ENCODE measurements at places on chromosomes 5 and 9.

GRCh38 chr9:4207881-4208615 lies 91.8 kb downstream of the GLIS3 start:
- no peak for DNase-seq

- no peak for DNase-seq
These were observed 53.8 kb upstream of the ARAP3 start for GRCh38 chr5:141735823-141736222.

DNA sequence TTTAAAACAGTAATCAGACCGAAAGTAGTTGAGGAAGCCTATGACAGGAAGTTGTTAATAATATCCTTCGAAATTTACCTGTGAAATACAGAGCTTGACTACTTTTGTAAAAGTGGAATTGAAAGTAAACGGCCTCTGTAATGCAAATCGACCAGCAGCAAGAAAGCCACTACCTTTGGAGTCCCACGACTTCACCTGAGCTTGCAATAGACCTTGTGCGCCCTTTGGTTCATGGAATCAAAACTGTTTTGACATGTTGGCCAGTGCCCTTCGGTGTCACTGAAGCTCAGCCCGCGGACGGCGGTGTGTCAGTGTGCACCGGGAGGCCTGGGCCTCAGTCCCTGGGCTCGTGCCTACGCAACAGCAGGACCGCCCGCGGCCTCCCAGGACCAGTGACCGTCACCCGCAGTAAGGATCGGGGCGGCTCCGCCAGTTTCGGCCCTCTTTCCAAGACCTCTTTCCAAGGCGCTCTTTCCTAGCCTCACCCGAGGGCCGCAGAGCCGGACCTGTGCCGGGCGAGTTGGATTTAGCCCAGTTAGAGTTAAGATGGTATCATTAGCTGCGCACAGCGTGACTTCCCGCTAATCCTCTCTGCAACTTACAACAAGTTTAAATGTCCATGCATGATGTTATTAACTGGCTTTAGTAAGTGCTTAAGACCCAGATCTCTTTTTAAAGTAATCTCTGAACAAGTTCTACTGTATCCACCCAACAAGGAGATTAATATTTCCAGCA lies 223.3 kb downstream of the MEF2C start:
- no peak for DNase-seq

- no peak for DNase-seq
These were observed 30.4 kb downstream of the ELP1 start for GRCh38 chr9:108903420-108904103.

DNA sequence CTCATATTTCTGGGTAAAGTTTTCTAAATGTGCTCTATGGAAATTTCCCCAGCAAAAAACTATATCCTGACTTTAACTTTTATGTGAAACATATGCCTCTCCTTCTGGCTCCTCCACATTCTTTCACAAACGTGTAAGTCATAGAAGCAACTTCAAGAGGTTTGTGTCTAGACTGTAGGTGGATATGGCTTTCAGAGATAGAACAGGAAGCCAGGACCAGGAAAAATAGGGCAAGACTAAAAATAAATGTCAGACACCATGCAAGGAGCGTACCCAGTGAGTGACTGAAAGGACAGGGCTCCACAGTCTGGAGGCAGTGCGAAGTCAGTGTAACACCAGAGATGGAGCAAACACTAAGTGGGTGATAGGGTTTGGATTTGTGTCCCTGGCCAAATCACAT lies 240.7 kb downstream of the COX7C start:
- DNase-seq, result no peak

- no peak for DNase-seq
These were observed 532.0 kb upstream of the GRAMD2B start for GRCh38 chr5:125891061-125891725.

- peak; percentile 32 for DNase-seq
These were observed 40.3 kb downstream of the HEXB start for GRCh38 chr5:74725331-74725730.

- no peak for DNase-seq
These were observed 84.2 kb upstream of the PCSK1 start for GRCh38 chr5:96517295-96517694.

DNA sequence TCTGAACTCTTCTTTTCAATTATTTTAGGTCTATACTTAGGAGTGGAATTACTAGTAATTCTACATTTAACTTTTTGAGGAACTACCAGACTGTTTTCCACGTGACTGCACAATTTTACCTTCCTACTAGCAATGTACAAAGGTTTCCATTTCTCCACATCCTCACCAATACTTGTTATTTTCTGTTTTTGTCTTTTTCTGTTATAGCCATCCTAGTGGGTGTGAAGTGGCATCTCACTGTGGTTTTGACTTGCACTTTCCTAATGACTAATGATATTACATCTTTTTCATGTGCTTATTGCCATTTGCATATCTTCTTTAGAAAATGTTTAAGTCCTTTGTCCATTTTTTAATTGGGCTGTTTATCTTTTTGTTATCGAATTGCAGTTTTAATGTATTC lies 136.9 kb upstream of the EGFLAM start:
- no peak for DNase-seq

- no peak for DNase-seq
These were observed 7.8 kb upstream of the MYOZ3 start for GRCh38 chr5:150653145-150653761.

- DNase-seq, result no peak
These were observed 35.1 kb downstream of the DMXL1 start for GRCh38 chr5:119105971-119106370.

DNA sequence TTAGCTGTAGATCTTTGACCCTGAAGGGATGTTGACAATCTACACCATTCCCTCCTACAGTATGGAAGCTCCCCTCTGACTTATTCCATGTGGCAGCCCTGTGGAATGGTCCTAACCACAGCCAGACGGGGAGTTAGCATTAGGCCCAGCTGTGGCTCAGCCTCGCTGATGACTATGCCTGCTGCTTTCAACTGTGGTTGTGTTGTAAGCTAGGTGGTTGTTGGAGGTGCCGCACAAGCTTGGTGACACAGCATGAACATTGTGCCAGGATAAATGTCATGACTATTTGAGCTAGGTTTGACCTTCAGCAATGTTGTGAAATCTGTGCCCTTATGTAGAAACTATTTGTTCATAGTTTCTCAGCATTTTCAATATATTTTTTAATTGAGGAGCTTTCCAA lies 40.6 kb downstream of the SGCD start:
- DNase-seq, result no peak

DNA sequence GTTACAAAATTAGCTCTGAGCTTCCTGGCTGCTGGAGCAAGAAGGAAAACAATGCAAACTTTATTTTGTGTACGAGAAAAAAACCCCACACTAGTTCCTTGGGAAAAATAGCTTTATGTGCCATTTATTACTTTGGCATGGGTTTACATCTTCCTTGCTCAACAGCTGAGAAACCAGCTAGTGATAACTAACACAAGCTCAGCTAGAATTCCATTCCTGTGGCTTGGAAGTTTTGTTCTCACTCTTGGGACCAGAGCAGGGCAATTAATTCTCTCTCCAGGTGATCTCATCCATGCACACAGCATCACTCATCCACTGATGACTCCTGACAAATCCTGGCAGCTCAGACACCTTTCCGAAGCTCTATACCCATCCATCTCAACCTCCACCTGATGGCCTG lies 104.1 kb downstream of the CRB2 start:
- DNase-seq, result no peak

GRCh38 chr5:61735531-61735930 lies 403.5 kb downstream of the ZSWIM6 start:
- DNase-seq, result no peak

DNA sequence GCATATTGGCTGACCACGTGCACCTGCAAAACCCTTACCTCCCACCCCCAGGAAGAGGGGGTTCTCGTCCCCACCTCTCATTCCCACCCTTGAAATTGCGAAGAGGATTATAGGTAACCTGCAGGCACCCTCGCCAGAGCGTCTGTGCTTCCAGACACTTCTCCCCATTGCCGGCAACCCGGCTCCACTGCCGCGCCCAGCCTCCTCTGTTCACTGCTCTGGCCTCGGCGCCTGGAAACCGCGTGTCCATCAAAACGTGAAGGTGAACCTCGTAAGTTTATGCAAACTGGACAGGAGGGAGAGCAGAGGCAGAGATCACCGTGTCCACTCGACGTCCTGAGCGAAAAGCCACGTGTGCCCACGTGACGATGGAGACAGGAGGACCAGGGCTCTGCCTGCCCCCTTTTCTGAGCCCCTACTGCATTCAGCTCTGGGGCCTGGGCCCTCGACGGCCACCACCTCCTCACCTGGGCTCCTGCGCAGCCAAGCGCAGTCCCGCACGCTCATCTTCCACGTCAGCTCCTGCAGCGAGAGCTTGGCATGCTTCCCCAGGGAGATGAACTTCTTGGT lies 1.9 kb downstream of the TERT start:
- no peak for DNase-seq

- DNase-seq, result no peak
These were observed 42.0 kb downstream of the THBS4 start for GRCh38 chr5:80077051-80077714.

DNA sequence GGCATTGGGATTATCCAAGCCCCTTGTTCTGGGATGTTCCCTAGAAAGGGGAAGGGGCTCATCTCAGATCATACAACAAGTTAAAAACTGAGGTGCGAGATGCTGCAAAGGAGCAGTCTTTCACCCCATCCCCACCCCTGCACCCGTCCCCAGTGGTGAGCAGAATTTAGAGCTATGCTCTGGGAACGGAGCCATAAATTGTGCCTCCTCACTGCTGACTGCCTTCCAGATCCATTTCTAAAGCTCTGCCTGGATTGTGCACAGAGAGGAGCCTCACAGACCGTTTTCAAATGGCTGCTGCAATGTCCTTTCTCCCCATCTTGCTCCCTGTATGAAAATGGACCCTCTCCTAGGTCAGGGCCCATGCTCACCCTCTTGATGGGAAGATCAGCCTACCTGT lies 8.3 kb downstream of the SLC25A48 start:
- no peak for DNase-seq

DNA sequence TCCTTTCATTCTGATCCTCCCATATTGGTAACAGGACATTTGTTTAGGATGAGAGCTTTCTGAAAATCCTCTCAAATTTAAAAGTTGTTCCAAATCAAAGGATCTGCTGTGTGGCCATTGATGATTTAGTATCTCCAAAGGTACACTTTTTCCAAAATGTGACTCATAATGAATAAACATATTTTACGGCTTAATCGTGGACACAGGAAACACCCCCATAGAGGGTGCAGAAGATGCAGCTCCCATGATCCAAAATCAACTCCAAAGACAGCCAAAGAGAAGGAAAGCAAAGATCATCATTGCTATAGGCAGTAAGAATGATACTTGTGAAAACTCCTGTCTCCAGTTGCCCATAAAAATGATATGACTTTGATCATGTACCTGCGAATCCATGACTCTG lies 239.7 kb downstream of the PIK3R1 start:
- DNase-seq, result no peak

DNA sequence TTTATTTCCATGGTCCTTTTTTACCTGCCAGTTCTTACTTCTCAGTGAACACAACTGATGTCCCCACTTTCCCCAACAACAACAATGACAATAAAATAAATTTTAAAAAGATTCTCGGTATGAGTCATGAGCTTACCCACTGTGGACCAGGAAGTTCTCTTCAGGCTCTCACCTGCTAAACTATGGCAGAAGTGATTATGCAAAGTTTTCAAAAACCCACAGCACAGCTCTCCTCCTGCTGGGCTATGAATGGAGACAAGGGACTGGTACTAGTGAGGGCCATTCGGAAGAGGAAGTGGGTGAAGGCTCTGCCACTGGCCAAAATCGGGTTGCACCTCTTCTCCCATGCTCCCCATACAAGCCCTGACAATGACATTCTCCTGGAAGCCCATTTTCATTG lies 429.4 kb downstream of the PIK3R1 start:
- no peak for DNase-seq

DNA sequence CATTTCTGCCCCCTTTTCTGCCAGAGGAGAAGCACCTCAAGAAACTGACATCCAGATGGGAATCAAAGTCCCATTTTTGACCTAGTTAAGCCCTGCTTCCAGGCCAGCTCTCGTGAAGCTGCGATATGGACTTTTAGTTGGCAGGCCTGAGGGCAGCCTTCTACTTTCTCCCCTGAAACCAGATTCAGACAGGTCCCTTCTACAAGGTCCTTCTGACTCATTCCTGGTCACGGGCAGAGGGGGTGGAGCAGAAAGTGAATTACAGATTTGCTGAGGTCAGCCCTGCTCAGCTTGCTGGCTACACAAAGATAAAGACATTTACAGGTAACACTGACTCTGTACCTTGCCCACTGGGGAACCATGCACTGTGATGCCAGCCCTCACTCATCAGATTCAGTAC lies 52.8 kb upstream of the TUT7 start:
- no peak for DNase-seq

- no peak for DNase-seq
These were observed 457.9 kb upstream of the PTGER4 start for GRCh38 chr5:40221796-40222195.

- no peak for DNase-seq
These were observed 230.9 kb upstream of the NFIL3 start for GRCh38 chr9:91654527-91654926.

GRCh38 chr5:180294411-180294810 lies 2.5 kb upstream of the MAPK9 start:
- DNase-seq, result no peak

- DNase-seq, result no peak
These were observed 143.4 kb downstream of the MYO10 start for GRCh38 chr5:16792598-16793275.

GRCh38 chr9:17824616-17825264 lies 245.9 kb downstream of the SH3GL2 start:
- DNase-seq, result no peak

- no peak for DNase-seq
These were observed 8.3 kb downstream of the CAMK4 start for GRCh38 chr5:111232311-111233051.

Data from GF-D8 (cell line).